ENCODE measurements at places on chromosomes 4 and X.
A peak's percentile ranks its signal among the peaks of the same experiment; 100 is the strongest.

DNA sequence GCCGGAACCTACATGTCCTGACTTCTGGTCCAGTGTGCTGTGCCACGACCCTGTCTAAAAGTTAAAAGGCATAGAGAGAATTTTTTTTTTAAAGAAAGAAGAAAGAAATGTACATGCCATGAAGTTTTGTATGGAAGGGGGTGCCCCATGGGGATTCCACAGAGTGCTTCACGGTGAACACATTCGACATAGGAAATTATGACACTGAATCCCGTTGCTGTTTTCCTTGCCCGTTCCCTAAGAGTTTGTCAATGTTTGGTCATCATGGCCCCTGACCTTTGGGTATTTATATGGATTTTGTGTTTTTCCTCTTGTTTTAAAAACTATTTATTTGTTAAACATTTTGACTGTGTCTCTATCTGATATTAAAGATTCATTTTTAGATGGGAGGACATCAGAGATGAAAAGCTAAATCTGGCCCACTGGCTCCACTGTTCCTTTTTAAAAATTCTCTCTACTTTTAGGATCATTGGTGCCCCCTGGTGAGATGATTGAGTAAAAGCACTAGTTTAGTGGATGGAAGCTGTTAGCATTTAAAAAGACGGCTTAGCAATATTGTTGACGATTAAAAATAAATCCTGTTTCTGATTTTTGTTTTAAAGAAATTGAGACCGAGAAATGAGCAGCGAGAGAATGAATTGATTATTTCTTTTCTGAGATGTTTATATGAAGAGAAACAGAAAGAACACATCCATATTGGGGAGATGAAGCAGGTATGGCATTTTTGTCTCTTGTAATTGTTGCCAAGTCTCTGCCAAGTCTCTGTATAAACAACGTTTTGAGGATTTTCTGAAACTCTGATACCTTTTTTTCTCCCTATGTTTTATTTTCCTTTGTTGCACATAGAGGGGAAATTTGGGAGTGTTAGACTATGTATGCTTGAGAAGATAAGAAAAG lies 75.0 kb downstream of the PTTG2 start:
- DNase-seq = no peak

GRCh38 chr4:93018243-93018642 lies 714.5 kb downstream of the GRID2 start:
- no peak for DNase-seq

DNA sequence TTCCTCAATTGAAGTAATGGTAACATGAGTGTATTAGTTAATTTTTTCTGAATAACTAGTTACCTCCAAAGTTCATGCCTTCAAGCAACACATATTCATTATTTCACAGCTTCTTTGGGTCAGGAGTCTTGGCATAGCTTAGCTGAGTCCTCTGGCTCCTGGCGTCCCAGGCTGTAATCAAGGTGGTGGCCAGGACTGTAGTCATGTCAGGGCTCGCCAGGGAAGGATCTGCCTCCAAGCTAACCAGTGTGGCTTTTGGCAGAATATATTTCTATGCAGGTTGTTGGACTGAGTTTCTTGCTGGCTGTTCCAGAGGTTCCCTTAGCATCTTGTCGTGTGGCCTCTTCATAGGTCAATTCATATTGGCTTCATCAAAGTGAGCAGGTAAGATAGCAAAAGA lies 10.0 kb upstream of the HS3ST1 start:
- DNase-seq = no peak

GRCh38 chrX:151167791-151168345 lies 8.5 kb upstream of the GPR50 start:
- DNase-seq = no peak

GRCh38 chr4:159190651-159191050 lies 87.8 kb downstream of the RAPGEF2 start:
- DNase-seq = no peak

DNA sequence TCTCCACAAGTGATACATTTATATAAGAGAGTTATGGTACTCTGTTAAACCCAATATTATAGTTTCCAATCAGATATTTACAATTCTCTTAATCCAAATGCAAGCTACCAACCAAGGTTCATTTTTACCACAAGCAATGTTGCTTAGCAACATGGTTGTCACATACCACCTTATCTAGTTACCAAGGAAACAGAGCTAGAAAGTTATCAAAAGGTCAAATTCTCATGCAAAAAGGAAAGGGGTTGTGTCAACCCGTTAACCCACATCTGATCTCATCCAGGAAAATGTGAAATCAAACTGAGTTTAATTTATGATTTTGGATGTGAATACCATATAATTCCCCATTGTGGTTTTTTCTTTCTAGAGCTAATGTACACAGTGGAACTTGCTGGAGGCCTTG lies 274.1 kb upstream of the MAGEB2 start:
- DNase-seq = no peak

GRCh38 chrX:132115792-132116191 lies 12.0 kb downstream of the FRMD7 start:
- DNase-seq = no peak

DNA sequence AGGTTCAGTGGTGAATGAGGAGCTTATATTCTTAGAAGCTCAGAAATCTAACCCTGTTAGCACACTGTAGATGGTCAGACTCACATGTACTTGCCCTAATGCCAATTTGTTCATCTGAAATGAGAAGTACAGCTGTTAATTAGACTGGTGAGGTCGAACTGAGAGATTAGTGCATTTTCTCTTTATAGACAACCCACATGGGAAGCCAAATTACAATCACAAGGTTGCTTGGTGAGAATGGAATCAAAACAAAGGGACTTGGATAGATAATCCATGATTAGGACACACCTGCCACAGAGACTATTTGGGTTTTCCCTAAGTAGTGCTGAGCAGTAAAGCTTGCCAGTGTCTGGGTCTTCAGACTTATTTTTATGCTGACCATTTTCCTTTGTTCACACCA lies 88.3 kb downstream of the POLA1 start:
- no peak for DNase-seq

GRCh38 chr4:179631321-179631720 lies 2189.1 kb upstream of the AGA start:
- DNase-seq = no peak

GRCh38 chr4:106422766-106423165 lies 54.2 kb upstream of the GIMD1 start:
- DNase-seq = no peak

GRCh38 chr4:76738086-76738931 lies 159.6 kb downstream of the SOWAHB start:
- peak; percentile 27 for DNase-seq

GRCh38 chrX:16832301-16832700 lies 37.9 kb downstream of the RBBP7 start:
- DNase-seq = no peak

DNA sequence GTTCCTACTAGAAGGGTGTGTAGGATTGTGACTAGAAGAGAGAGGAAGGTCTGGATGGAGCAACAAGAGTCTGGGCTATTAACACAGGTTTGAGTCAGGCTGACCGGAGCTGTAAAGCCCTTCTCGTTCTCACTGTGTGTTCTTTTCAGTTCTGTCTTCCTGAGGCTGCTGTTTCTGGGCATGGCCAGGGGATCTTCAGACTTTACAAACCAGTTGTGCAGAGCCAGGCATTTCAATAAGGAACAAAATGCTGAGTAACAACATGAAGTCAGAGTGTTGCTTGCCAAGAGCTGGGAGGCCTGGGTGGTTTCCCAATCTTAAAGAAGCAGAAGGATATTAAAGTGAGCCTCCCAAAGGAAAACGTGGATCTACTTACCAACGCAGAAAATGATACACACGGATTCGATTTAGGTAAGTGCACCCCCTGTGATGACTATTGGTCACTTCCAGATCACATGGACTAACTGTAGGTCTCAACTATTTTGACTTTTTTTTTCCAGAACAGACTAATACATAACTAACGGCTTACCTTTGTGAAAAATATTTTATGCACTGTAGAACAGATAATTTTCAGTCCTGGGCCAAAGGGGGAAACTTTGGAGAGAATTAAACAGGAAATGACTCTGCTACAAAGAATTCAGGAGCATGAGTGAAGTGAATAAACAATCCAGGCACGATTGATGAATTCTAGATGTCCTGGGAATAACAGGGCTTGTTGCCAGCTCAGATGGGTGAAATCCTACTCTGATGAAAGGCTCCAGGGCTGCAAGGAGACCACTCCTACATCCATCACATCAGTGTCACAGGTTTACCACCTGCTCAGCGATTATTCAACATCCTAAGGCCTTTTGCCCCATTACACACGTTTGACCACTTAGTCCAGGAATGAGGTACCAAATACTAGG lies 94.5 kb downstream of the ANXA3 start:
- DNase-seq = peak; percentile 58

GRCh38 chrX:148643460-148643859 lies 143.0 kb downstream of the AFF2 start:
- DNase-seq = no peak

GRCh38 chrX:112643721-112644120 lies 36.0 kb downstream of the LHFPL1 start:
- DNase-seq = no peak

- no peak for DNase-seq
Measured at GRCh38 chrX:77493677-77494553, 46.7 kb downstream of the FGF16 start.

DNA sequence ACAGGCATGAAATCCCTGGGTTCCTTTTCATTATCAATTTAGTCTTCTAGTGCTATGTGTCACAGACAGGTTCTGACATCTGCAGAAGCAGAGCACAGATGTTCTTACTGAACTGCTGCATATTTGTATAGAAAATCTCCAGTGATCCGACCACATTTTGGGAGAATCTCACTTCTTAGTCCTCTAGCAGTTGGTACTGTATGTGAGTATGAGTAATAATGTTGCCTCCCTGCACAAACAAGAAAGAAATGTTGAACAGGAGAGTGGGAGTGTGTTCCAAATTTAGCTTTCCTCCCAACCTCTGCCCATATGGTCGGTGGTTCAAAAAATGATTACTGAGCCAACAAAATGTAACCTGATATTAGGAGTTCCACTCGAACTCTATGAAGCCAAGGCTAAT lies 165.3 kb upstream of the GPC4 start:
- DNase-seq = no peak

GRCh38 chrX:120781403-120781802 lies 94.3 kb downstream of the CT47B1 start:
- DNase-seq = no peak

- DNase-seq = no peak
Measured at GRCh38 chrX:64350047-64350446, 45.2 kb downstream of the MTMR8 start.

- no peak for DNase-seq
Measured at GRCh38 chr4:145230726-145231125, 50.3 kb upstream of the OTUD4 start.

DNA sequence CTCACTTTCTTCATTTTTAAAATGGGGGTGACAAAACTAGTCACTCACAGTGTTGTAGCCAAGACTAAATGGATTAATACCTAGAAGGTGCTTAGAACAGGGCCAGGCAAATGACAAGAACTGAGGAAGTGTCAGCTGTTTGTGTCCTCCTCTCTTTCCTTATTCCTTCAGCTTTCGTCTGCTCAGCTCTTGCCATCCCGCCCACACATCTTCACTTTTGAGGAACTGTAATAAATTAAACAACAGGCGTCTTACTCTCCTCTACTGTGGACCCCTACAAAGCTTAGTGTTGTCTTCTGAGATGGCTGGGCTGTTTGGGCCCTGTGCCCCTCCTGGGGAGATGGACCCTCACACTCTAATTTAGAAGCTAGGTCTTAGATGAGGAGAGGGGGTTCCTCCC lies 2.7 kb downstream of the HPSE start:
- DNase-seq = no peak

DNA sequence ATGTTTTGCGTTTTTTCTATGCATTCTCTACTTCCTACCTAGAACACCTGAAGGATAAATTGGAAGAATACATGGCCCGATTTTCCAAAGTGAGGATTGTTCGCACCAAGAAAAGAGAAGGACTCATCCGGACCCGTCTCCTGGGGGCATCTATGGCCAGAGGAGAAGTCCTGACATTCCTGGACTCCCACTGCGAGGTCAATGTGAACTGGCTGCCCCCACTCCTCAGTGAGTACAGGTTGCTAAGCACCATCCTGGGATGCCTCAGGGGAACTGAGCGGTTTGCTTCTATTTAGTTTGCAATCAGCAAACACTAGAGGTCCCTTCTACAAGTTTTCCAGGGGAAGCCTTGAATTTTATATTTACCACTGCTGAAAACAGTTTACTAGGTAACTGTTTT lies 359.3 kb upstream of the GALNT7 start:
- DNase-seq = no peak

DNA sequence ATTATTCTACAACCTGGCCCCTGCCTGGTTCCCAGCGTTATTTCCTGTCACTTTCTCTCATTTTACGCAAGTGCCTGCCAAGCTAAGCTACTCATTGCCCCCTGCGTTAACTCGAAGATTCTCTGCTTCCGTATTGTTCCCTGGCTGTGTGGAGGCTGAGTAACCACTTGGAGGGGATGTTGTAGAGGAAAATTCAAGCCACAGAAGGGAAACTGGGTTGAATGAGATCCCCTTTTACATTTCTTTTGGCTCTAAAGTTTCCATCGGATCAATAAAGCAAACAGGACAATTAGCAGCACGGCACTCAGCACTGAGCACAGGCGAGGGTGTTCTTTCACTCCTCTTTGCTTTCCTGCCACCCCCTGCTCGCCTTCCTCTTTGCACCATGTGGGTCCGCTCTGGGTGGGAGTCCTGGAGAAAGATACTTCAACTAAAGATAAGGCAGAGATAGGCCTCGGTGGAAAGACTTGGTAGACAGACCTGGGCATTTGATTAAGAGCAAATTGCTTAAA lies 4.2 kb upstream of the TMSB4X start:
- no peak for DNase-seq

DNA sequence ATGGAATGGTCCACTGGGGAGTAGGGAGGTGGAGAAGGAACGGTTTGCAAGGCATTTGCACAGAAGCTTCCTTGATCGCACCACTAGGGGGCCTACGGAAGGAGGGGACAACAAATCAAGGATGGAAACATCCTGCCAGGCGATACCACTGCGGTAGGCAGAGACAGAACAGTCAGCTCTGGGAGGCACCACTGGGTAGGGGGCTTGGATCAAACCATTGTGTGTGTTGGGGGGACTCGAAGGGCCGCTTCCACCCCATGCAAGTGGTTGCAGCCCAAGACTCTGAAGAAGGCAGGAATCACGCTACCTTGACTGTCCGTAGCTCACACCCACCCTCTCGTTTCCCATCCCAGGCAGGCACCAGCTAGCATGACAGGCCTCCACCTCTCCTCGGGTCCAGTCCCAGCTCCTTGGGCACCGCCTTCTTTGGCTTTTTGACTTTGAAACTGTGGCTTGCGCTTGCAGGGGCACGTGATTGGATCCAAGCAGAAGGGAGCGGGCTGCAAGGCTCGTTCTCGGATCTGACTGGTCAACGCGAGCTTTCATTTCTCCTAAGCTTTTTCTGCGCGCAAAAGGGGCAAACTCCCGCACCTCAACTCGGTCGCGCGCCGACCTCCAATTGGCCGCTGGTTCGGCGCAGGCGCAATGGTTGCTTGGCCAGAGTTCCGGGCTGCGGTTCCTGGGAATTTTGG lies 28.4 kb downstream of the GAGE1 start:
- no peak for DNase-seq

DNA sequence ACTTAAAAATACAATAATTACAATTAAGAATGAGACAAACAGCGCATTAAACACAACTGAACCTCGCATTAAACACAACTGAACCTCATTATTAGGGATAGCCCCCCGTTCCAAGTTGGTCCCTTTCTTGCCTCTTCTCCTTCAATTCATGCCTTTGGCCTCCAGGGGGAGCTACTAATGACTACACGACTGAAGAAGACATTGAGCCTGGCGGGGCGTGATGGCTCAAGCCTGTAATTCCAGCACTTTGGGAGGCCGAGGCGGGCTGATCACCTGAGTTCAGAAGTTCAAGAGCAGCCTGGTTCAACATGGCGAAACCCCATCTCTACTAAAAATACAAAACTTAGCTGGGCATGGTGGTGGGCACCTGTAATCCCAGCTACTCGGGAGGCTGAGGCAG lies 56.4 kb upstream of the NWD2 start:
- DNase-seq = no peak

GRCh38 chr4:107945809-107946208 lies 14.5 kb downstream of the CYP2U1 start:
- DNase-seq = no peak
